NCI-H524 treated with DMSO at 0.1 percent for 48 hours (cell line): ENCODE measurements at places on chromosomes 1 and 21.

GRCh38 chr1:231507476-231508355, 20.8 kb upstream of the TSNAX start:
- no peak for DNase-seq

DNA sequence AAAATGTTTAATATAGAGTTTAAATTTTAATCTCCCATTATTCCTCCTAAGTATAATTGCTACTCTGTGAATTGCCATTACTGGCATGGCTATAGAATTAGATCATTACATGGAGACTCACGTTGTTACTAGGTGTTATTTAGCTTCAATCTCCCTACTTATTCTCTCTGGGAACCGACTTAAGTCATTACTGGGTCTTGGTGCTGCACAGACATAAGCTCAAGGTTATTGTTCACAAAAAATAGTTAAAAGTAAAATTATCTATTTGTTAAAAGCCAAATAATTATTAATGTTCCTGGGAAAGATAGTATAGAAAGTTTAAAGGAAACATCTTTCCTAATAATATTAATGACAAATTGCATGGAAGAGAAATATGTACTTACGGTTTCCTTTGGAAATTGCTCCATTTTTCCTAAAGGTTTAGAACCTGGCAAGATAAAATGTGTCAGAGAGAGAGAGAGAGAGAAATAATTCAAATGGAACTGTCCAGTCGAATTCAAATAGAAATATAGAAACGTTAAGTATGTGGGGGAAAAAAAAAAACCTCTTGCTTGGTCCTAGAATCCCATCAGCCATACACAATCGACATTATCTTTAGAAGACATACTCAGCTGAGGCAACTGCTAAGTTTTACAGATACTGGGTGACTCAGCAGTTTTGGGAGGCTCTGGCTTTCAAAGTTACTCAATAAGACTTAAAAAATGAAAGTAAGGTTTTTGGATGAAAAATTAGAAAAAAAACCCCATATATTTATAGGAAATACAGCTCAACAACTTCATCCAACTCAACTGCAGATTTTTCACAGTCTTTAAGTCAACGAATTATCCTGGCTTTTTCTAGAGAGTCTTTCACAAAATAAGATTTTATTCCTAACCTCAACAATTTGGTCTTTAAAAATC, at the start of gene SPTA1:
SPTA1 (minus strand) TSS at position 605 of the 899 bp plus-strand sequence; CDS start at position 407, 198 bp downstream.
- no peak for DNase-seq

DNA sequence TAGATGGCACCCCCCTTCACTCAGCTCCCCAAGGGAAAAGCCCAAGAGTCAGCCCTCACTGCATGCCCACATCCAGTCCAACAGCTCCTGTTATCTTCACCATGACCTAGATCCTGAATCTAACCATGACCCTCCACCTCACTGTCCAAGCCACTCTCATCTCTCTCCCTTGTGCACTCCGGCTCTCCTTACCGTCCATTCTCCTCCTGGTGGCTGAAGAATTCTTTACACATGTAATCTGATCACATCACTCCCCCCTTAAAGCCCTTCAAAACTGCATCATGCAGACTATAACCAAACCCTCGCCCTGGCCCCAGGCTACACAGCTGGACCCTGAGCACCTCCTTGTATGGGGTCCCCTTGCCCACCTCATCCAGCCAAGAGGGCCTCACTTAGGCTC, 14.0 kb upstream of the PAQR7 start:
- DNase-seq: no peak

GRCh38 chr1:170967042-170967910, 31.9 kb downstream of the MROH9 start:
- DNase-seq: no peak

DNA sequence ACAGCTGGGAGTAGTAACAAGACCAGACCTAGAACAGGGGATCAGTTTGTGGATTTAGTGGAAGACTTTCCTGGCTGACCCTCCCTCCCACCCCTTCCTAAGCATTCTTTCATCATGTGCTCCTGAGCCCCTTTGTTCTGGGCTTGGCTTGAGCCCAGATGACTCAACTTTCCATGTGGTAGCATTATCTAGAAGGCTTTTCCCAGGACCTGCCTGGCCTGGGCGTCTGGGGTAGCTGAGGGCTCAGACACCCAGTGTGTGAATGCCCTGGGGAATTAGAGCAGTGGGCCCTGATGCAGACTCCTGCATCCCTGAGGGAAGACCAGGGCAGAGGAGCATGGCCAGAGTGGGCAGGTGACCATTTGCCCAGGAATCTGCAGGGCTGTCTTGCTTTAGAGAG, 44.1 kb upstream of the TSPAN2 start:
- no peak for DNase-seq

DNA sequence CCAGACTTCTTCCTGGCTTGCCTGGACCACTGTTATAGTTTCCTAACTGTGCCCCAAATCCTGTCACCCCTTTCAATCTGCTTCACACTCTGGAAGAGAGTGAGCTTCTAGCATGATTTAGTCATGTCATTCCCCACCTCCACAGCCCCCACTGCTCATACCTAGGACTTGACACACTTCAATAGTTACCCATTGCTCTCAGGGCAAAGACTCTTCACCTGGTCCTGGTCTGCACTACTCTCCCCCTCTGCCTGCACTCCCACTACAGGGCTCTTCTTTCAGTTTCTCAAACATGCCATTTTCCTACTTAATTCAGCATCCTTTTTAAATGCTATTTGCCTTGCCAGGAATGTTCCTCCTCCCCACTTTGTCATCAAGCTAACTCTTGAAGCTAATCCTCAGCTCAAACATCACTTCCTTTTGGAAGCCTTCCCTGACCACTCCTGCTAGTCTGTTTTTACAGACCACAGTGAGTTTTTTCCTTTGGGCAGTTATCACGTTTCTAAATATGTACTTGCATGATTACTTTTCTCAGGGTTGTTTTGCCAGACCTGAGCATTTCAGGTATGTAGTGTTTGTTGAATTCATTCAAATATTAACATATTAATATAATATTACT, 24.7 kb downstream of the CYP2J2 start:
- no peak for DNase-seq

GRCh38 chr21:28923439-28923975, 69.2 kb downstream of the LTN1 start:
- no peak for DNase-seq

DNA sequence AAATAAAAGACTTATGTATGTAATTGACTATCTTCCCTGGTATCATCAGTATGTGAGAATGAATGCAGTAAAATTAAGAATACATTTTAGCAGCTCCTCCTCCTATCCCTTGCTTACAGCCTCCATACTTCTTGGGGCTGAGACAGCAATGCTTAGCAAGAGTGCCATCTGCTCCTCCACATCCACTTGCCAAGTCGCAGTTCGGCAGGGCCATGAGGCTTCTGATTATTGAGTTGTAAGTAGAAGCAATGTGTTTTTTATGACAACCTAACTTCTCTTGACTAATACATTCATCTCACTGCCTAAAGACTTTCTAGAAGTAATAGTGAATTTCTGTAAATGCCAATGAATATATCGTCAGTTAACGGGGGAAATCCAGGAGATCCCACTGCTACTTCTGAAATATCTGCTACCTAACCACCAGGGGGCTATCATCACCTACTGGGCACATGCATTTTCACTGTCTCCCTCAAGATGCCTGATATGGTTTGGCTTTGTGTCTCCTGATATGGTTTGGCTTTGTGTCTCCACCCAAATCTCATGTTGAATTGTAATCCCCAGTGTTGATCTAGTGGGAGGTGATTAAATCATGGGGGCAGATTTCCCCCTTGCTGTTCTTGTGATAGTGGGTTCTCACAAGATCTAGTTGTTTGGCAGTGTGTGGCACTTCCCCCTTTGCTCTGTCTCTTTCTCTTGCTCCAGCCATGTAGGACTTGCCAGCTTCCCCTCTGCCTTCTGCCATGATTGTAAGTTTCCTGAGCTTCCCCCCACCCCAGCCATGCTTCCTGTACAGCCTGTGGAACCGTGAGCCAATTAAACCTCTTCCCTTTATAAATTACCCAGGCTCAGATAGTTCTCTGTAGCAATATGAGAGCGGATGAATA, 59.6 kb downstream of the EXTL2 start:
- no peak for DNase-seq

GRCh38 chr1:205319081-205320018, 2.2 kb downstream of the NUAK2 start:
- DNase-seq: no peak

GRCh38 chr1:5001466-5001865, 347.1 kb downstream of the AJAP1 start:
- DNase-seq: no peak

- no peak for DNase-seq
Measured at GRCh38 chr1:243882276-243882675, 32.2 kb upstream of the AKT3 start.

DNA sequence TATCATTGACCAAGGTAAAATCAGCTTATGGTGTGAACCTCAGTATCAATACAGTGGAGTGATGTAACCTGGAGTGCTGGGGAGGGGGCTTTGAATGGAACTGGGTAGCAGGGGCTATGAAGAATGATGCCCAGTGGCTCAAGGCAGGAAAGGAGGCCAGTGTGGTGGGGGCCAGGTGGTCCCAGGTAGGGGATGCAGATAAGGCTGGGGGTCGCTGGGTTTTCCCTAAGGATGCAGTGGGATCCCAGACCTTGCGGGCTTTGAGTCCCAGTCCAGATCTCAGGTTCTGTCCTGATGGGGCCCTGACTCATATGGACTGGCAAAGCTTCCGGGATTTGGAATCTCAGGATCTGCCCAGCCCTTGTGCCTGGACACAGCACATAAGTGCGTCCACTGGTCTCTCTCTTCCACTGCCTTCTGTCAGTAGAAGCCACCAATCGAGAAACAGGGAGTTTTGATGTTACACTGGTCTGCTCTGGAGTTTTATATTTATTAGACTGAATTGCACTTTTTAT, 52.0 kb downstream of the S100B start:
- no peak for DNase-seq

DNA sequence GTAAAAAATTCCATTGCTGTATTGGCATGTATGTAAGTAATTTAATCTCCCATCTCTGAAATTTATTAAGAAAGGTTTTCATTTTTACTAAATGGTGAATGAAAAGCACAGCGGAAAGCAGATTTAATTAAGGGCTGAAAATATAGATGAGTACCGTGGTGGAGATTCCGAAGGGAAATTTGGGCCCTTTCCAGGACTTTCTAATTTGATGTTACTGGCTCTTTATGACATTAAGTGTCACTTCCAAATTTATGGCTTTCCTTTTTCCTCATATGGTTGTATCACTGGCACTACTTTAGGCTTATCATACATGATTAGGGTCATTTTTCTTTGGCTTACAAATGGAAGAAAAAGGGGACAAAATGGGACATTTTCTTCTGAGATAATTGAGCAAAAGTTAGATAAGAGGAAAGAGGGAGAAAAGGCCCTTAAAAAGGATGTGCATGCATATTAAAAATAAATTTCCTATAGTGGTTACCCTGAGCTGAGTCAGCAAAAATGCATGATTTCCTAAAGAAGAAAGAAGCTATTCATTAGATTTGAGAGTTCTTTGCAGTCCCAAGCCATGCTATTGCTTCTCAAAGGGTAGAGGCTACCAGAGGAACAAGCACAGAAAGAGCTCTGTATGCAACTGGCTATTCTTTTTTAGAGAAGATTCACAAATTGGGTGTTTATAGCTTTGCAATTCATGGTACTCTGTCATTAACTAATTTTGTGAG, 74.9 kb upstream of the CNIH3 start:
- DNase-seq: no peak

DNA sequence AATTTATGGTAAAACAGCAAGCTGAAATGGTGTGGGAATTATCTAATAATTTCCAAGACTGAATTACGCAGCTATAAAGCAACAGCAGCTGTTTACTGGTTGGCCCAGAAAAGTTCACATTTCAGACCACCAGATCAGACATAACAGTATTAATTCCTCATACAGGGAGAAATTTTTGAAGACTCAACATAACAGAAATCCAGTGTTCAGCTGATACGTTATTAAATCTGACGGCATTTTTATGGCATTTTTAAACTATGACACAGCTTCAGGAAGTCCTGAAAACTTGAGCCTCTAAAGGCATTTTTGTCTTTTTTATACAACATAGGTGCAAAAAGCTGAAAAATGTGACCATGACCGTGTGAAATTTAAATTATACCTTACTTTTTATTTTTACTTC, 91.2 kb downstream of the APP start:
- DNase-seq: no peak

GRCh38 chr21:38075833-38076587, 159.8 kb upstream of the KCNJ6 start:
- DNase-seq: no peak

DNA sequence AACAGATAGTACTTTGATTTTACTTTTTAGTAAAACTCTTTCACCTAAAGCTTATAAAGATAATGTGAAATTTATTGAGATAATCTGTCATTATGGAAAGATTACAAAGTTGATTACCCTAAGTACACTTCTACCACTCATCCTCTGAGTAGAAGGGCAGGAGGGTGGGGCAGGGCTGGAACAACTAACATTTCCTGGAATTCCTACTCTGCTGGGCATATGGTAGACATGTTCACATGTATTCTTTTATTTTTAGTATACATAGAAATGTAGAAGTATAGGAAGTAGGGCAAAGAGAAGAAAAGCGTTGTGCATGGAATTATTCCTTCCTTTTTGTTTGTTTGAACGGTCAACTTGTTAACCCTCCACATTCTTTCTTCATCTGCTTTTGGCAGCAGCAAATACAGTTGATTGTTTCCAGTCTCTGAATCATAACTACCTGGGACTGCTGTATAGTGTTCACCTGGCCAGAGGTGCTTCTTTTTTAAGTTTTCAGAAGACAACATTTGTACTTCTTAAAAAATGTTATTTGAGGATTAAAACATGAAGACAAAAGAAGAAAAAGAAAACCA, 85.1 kb downstream of the POU2F1 start:
- DNase-seq: no peak

GRCh38 chr1:203281033-203281432, 24.3 kb upstream of the BTG2 start:
- no peak for DNase-seq

GRCh38 chr1:160137216-160137862, 14.1 kb upstream of the ATP1A4 start:
- DNase-seq: no peak

DNA sequence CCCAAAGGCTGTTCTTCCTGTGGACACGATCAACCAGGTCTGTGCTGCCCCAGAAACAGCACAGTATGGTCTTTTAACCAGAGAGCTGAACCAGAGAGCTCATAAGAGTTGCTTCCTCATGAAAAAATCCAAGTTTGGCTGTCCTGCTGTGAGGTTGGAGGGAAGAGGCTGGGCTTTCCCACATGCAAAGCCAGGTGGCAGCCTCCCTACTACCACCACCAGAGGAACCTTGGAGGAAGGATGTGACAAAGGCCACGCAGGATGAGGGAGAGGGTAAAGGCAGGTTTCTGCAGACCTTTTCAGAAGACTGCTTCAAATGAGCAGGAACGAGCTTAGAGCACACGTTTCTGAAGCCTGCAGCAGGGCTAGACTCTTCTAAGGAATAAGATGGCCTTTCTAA, 27.1 kb downstream of the FAM78B start:
- DNase-seq: no peak
